ENCODE measurements at places on chromosomes 7 and 10. TPM values are rescaled to one million over a fixed set of nuclear protein-coding genes. Genes with fewer than 3 reads are reported as not detected.
A peak's percentile ranks its signal among the peaks of the same experiment; 100 is the strongest.

METTL27 gene
- 3.2 TPM for total RNA-seq

ASAH2B gene
- total RNA-seq, result 3.3 TPM

SFTPA1 gene
- total RNA-seq, result not detected

WEE2 gene
- not detected for total RNA-seq

TET1 gene
- total RNA-seq, result 2.9 TPM

HDAC9 gene
- total RNA-seq, result 7.1 TPM

DNA sequence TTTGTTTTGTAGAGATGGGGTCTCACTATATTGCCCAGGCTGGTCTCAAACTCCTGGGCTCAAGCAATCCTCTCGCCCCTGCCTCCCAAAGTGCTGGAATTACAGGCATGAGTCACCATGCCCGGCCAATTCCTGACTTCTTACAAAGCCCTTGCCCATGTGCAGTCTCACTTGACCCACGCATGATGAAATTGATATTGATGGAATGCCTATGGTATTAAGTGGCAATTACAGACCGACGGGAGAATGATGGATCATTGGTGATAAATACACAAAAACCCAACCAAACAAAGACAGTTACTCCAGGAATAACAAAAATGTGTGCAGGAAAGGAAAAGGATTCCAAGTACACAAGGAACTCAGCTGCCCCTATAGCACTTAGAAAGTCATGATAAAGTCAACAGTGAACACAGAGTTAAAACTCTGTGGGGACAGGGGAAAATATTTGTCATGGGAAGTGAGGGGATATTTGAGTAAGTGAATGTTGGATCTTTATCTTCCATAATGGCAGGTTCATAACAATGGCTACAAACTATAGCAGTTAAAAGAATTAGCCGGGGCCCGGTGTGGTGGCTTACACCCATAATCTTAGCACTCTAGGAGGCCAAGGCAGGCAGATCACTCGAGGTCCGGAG, 21.6 kb downstream of the HIP1 start:
- peak; percentile 78 for DNase-seq

DNA sequence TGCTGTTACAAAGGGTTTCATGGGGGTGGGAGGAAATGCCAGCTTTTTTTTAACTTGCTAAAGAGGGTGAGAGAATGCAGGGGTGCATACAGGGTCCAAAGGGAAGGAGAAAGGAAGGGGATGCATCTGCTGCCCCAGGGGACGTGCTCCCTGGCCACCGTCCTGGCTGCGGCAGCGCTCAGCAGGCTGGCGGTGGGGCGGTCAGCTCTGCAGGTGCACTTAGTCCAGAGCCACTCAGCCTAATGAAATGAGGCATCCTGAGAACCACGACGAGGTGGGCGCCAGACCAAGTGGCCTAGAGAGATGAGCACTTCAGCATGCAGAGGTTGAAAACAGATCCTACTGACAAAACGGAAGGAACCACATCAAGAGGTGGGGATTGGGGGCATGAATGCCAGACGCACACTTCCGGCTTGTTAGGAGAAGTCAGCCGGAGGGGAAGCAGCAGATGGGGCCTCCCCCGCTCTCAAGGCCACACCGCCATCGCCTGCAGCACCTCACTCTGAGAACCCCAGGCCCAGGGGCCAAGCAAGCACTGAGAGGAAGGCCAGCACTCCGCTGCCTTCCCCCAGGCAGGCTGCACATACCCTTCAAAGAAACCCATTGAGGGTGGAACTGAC, 94.5 kb downstream of the MAD1L1 start:
- DNase-seq, result no peak

GRCh38 chr10:22500656-22501340, 155.5 kb downstream of the SPAG6 start:
- no peak for DNase-seq

- no peak for DNase-seq
These were observed 351.5 kb downstream of the TYW1 start for GRCh38 chr7:67348171-67348570.

- DNase-seq, result peak; percentile 83
These were observed 108.4 kb upstream of the ZMIZ1 start for GRCh38 chr10:78960316-78960800.

DNA sequence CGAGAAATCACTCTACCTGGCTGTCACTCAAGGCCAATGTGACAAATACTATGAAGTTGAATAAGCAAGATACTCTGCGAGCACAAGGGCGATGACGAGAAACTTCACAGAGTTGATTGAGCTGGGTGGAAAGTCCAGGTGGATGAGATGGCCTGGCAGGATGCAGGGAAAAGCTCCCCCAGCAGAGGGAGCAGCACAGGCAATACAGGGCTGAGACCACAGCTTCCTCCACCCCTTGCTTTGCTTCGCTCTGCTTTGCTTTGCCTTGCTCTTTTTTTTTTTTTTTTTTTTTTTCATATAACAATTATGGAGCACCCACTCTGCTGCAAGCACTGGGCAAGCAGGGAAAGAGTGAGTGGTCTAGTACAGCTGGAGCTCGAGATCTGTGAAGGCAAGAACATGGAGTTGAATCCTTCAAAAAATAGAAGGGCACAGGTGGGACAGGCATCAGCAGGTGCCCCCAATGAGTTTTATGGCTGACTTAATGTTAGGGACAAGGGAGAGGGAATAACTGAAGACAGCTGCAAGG, 88.3 kb downstream of the CABCOCO1 start:
- peak; percentile 71 for DNase-seq

- DNase-seq, result no peak
These were observed 35.0 kb downstream of the AUTS2 start for GRCh38 chr7:69633122-69633831.

GRCh38 chr10:56823849-56824248, 462.8 kb upstream of the ZWINT start:
- no peak for DNase-seq

DNA sequence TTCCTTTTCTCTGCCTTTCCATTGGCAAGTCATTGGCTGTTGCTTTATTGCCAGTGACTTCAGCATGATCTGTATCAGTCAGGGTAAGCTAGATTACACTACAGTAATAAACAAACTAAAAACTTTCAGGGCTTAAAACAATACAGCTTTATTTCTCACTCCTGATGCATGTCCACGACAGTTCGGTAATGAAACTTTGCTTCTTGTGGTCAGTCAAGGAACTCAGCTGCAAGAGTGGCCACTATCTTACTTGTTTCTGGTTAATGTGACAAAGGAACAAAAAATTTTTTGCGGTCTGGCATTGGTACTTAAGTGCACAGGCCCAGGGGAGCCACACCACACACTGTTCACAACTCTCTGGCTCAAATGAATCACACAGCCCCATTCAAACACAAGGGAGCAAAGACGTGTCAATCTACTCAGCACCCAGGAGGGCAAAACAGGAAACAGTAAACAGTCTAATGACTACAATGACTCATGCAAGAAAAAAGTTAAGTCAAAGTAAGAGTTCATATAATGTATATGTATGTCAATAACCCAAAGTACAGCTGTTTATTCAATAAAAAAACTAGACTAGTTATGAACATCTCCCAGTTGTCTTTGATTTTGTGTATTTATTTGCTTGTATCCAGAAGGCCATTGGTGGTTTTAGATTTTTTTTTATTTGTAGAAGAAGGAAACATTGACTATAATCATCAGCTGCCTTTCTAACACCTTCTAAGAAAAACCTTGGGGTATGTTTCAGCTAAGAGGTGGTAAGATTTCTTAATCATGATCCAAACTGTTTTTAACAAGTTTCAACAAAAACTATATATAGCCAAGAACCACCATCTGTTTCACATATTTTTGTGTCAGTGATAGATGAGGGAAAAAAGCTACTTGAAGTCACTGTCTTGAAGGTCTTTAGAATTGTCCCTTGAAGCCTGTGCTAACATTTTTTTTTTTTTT, 134.4 kb upstream of the FAM3C start:
- peak; percentile 100 for DNase-seq

GRCh38 chr10:91462423-91462822, 52.3 kb downstream of the HECTD2 start:
- no peak for DNase-seq

DNA sequence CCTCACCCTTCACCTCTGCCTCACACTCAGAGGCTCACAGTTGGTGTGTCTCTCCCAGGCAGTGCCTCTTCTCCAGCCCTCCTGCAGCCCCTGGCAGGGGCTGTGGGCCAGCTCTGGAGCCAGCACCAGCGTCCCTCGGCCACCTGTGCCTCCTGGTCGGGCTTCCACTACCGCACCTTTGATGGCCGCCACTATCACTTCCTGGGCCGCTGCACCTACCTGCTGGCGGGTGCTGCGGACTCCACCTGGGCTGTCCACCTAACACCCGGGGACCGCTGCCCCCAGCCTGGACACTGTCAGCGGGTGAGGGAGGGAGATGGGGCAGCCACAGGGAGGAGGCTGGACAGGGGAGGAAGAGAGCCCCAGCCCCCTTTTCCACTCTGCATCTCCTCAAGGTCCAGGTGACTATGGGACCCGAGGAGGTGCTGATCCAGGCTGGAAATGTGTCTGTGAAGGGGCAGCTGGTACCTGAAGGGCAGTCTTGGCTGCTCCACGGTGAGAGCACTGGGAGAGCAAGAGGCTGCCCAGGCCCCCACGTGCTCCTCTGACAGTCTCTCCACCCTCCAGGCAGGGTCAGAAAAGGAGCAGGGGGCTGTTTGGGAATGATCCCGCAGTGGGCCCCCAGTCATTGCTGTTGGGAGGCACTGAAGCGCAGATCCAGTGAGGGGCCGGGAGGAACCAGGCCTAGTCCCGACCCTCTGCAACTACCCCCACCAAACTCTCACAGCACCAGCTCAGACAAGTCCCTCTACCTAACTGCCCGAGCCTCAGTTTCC, 4.4 kb upstream of the ZNF467 start:
- no peak for DNase-seq

DNA sequence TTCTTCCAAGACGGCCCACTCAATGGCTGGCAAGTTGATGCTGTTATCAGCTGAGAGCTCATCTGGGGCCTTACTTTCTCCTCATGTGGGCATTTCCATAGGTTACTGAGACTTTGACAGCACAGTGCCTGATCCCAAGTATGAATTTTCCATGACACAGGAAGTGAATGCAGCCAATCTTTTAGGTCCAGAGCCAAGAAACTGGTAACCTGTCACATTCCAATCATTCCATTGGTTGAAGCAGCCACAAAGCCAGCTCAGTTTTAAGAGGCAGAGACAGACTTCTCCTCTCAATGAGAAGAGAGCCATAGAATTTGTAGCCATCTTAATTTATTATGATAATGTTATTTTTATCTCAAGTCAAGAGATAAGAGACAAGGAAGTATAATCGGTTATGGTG, 775.5 kb downstream of the CNTNAP2 start:
- DNase-seq, result no peak

GRCh38 chr7:131480384-131481315, 75.8 kb downstream of the PODXL start:
- peak; percentile 77 for DNase-seq

GRCh38 chr7:149713731-149714068, 59.7 kb downstream of the ZNF467 start:
- DNase-seq, result no peak
